Activated T-cell treated with anti-CD3 and anti-CD28 coated beads, Interleukin-2, amount 50 U/mL, for 48 hours (primary cell): ENCODE measurements at places on chromosomes 12 and 14.

DNA sequence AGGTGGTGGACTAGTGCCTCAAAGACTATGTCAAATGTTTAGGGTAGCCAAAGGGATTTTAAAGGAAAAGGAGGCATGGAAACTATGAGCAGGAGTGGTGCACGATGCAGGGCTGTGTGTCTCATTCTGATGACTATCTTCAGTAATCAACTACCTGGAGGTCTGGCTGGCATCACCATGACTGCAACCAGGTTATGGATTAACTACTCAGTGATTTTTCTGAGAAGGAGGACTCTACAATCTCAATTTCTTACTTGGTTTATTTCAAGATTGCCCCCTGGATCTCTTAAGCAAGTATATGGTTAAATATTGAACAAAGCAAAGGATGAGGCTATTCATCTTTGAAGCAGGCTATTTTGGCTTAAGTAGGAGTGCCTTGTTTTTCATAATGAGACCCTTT, 19.2 kb upstream of the EDDM3A start:
- no peak for DNase-seq

DNA sequence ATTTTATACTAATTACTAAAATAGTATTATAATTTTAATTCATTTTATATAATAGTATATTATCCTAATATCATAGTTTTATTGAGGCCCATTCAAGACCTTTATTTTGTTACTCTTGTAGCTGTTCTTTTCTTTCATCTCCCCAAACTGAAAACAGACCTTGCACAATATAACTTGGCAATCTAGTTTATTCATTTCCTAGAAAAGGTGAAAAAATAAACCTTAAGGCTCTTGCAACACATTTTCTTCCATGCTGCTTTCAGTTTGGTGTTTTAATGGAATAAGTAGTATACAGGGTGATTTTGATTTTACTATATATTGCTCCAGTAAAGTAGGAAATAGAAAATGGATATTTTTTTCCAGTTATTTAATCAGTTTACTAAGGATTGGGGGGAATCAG, 174.0 kb downstream of the SLC2A13 start:
- no peak for DNase-seq

DNA sequence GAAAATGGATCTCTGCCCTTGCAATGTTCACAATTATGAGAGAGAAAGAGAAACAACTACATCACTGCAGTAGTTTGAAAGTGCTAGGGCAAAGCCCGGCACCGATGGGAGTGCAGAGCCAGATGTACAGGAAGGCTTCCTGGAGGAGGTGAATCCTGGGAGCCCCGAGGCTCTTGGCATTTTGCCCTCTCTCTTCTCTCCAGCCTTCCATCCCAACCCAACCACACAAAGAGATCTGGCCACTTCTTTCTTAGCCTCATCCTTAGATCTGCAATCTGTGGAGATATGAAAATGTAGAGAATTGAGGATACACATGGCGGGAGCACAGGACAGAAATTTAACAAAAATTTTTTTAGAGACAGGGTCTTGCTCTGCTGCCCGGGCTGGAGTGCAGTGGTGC, 3.3 kb upstream of the PAPLN start:
- DNase-seq: no peak

DNA sequence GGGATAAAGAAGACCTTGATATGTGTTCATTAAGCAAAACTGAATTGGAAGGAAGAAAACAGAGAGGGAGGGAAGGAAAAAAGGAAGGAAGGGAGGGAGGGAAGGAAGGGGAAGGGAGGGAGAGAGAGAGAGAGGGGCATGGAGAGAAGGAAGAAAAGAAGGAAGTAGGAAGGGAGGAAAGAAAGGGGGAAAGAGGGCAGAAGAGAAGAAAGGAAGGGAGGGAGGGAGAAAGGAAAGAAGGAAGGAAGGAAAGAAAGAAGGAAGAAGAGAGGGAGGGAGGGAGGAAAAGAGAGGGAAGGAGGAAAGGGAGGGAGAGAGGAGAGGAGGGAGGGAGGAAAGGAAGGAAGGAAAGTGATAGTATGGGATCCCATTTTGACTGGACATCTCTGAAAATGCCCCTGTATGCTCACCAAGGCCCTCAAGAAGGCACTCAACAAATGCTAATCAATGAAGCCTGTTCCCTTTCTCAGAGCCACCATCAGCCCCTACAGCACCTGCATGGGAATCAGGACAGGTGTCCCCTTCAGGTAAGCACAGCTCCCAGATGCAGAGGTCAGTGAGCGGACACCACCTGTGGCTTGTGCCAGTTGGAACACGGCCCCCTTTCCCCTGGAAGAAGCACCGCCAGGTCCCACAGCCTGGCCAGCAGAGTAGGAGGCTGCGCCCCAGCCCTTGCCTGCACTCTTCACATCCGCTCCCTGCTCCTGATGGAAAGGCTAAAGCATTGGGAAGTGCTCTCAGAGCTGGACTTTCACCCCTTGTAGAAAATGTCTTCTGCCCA, 161.4 kb upstream of the DIO3 start:
- no peak for DNase-seq

DNA sequence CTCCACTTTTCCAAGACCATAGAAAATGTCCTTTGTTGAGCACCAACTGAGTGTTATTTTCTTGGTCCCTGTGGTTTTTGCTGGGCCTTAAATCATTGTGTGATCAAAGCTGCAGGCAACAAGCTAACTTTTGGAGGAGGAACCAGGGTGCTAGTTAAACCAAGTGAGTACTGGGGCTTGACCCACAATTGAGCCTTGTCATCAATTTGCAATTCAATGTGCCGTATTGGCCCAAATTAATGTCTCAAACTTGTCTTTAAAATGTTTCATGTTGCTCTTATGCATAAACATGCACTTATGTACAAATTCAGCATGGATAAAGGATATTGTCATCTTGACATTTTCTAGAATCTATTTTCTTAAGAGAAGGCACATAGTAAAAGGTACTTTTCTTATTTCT, 62.3 kb downstream of the DAD1 start:
- no peak for DNase-seq

GRCh38 chr14:38074754-38075153, 132.9 kb upstream of the SSTR1 start:
- no peak for DNase-seq

DNA sequence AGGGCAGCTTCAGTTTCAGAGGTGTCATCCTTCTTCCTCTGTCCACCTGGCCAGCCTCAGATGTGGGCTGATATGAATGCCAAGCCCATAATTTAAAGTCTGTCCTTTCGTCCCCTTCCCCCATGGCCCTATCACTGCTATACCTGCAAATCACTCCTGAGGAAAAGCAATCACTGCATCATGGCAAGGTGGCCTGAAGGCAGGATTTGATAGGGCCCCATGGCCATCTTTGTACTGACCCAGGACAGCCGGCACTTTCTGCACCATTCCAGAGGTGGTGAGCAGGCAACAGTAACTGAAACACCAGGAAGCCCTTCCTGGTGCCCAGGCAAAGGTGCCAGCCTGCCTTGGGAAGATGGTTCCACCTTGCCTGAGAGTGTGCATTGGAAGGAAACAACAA, 60.8 kb downstream of the ANO2 start:
- no peak for DNase-seq

- DNase-seq: no peak
Measured at GRCh38 chr14:105213361-105213760, 32.2 kb upstream of the NUDT14 start.

DNA sequence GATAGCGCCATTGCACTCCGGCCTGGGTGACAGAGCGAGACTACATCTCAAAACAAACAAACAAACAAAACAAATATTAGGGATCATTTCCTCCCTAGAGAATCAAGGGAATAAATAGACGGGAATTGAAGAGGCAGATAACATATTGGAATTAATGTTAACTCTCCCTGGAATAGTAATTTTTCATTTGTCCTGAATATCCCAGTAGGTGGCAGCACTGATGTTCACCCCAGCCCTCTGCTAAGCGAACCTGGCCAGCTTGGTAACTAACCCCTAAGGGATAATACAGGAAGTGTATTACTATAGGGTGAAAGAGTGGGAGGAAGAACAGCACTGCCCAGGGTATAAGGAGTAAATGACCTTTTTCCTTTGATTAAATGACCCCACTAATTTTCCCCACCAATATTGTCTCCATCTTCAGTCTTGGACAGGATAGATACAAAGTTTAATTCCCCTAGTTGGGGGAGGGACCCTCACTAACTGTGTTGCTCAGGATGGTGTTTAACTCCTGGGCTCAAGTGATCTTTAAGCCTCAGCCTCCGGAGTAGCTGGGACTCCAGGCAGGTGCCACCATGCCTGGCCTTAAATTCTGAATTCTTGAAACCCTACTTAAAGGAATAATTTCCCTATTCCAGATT, 40.5 kb downstream of the SLC2A14 start:
- DNase-seq: peak; percentile 30

DNA sequence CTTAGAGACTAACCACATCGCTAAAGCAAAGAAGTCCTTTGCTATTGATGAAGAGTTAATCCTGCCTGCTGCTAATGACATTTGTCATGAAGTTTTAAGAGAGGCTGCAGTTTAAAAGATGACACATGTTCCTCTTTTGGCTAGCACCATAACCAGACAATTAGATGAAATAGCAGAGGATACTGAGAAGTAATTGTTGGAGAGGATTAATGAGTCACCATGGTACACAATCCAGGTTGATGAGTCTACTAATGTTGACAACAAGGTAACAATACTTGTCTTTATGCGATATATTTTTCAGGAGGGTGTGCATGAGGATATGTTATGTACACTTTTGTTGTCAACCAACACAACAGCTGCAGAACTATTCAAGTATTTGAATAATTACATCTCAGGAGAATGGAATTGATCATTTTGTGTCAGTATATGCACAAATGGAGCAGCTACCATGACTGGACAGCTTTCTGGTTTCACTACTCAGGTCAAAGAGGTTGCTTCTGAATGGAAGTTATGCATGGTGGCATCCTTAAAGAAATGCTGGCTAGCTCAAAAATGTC, 56.7 kb downstream of the LRRIQ1 start:
- no peak for DNase-seq

GRCh38 chr12:27434673-27435565, 11.6 kb upstream of the SMCO2 start:
- DNase-seq: peak; percentile 22

GRCh38 chr12:43273467-43273866, 278.5 kb downstream of the ADAMTS20 start:
- DNase-seq: no peak

- no peak for DNase-seq
Measured at GRCh38 chr14:34374998-34375740, 86.9 kb downstream of the SPTSSA start.

- DNase-seq: peak; percentile 84
Measured at GRCh38 chr14:103500148-103500990, 22.3 kb downstream of the CKB start.

DNA sequence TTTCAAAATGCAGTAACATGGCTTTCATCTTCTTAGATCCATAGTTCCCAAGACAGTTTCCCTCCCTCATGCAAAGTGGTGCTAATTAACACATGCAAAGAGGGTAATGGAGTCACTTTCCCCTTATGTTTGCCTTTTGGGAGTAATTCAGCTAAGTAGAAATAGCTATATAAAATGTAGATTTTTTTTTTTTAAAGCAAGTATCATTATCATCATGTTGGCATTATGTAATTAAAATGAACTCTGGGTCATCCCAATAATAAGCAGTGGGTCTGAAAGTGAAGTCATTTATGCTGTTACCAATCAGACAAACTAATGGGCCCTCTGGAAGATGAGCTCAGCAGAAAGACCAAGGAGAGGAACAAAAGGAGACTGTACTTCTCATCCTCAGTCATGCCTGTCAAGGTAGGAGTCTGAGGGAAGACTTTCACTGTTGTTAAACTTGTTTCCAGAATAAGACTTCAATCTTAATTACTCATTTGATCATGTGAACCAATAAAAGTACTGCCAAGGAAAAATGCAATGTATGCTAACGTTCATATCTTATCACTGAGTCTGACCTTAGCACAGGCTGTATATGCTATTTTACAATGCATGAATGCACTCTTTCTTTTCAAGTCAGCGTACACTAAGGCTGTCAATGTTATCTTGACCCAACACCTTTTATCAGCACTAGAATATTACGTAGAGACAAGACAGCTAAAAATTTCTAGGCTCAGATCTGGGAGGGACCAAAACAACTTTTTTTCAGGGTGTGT, 26.8 kb downstream of the AREL1 start:
- DNase-seq: no peak

- DNase-seq: no peak
Measured at GRCh38 chr14:81557146-81557545, 23.5 kb upstream of the SEL1L start.

GRCh38 chr12:98852181-98852580, 207.1 kb downstream of the APAF1 start:
- DNase-seq: no peak

DNA sequence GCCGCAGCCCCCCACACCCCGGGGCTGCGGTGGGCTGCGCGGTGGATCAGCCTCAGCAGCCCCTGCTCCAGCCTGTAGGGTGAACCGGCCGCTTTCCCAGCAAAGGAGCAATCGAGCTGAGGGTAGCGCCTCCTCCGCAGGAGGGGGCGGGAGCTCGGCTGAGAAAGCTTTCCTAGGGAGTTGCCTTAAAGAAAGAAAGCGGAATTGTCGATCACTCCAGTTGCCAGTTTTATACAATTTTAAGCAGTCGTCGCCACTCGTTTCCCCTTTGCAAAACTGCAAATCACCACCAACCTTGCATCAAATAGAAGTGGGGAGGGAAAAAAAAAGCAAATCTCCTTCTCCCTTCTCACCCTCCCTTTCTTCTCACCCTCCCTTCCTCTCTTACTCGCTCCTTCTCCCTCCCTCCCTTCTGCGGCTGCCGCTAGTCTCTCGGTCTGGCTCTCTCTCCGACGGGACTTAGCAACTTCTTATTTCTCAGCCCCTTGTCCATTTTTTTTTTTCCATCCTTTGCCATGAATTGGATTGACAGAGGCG, at the start of gene PDE3A:
Gene PDE3A, plus strand, starts transcription at position 424 of the 537 bp plus-strand sequence. CDS start 748 bp downstream, outside the sequence.
- no peak for DNase-seq

GRCh38 chr12:10802587-10802986, at the start of gene TAS2R7:
TAS2R7 (minus strand) TSS chr12:10802627; CDS start chr12:10802570, 57 bp downstream.
- no peak for DNase-seq

GRCh38 chr14:38286452-38286851, 30.6 kb upstream of the CLEC14A start:
- DNase-seq: no peak

GRCh38 chr14:25371068-25371467, 321.1 kb upstream of the STXBP6 start:
- no peak for DNase-seq

DNA sequence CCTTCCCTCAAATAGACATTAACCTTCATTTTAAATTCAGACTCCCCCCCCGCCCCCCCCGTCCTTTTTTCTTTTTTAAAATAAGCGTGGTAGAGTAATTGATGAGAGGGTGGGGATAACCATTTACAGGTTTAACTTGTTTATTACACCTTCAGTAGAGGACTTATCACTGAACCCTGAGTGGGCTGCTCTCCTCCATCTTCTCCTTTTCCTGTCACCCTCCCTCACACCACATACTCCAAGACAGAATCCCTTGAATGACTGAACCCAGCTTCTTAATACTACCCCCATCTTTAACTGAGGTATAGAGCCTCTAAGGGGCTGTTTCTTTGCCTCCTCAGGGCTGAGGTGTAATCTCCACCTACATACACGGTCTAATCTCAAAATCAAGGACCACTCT, 3.7 kb upstream of the IKZF4 start:
- no peak for DNase-seq

- no peak for DNase-seq
Measured at GRCh38 chr12:98372340-98373024, 142.9 kb upstream of the TMPO start.
